ENCODE measurements at places on chromosomes 1 and 21.

GRCh38 chr1:22442212-22442894 is 9.3 kb upstream of the ZBTB40 start:
- no peak for DNase-seq

- DNase-seq: no peak
Observed at GRCh38 chr1:162753001-162753658, 37.4 kb upstream of the HSD17B7 start.

- no peak for DNase-seq
Observed at GRCh38 chr1:74971982-74972381, 162.2 kb upstream of the LHX8 start.

DNA sequence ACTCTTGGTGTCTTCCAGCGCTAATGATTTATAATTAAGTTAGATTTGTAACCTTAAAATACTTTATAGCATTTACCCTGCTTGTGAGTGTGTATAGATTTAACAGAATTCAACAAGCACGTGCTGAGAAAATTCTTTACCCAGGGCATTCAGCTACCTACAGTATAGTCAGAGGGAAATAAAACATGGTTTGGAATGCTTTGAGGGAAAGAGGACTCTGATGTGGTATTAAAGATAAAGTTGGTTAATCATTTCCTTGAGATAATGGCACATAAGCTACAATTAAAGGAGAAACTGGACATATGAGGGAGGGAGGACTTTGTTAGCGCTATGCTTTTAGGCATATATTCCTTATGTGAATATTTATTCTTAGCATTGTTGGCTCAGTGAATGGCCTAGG is 26.4 kb upstream of the IL12RB2 start:
- no peak for DNase-seq

GRCh38 chr21:26788790-26789189 is 56.4 kb downstream of the ADAMTS1 start:
- DNase-seq: no peak

DNA sequence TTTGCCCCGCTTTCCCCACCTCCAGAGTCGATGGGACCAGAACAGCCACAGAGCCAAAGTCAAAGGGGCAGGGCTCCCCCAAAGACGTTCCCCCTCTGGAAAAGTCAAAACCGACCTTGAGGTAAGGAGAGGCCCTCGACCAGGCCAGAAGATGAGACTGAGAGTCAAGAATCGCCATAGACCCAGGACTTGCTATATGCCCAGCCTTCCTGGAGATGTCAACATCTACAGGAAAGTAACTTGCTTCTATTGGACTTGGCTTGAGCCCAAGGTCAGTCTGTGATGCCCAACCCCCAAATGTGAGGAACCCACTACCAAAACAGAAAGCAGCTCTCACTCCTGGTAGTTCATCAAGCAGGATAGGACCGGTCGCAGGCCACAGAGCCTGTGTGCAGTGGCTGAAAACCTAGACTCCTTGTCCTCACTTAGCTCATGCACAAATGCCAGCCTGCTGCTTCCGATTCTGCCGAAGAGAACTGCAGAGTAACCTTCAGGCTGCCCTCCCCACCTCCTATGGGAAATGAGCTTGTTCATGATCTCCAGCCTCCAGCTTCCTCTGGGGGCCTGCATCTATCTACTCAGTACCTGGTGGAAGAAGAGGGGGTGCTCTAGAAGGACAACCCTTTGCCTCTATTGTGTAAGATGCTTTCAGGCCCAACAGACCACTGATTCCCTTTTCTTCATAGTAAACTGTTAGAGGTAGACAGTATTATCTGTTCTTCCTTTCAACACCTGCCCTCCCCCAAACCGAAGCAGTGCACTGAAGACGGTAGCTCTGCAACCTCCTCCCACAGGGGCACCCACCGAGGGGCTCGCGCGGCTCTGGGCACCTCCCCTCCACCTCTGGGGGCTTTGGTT is 1.4 kb downstream of the ACOT7 start:
- peak; percentile 49 for DNase-seq

GRCh38 chr1:155057788-155058211 is 5.7 kb upstream of the EFNA4 start:
- no peak for DNase-seq

DNA sequence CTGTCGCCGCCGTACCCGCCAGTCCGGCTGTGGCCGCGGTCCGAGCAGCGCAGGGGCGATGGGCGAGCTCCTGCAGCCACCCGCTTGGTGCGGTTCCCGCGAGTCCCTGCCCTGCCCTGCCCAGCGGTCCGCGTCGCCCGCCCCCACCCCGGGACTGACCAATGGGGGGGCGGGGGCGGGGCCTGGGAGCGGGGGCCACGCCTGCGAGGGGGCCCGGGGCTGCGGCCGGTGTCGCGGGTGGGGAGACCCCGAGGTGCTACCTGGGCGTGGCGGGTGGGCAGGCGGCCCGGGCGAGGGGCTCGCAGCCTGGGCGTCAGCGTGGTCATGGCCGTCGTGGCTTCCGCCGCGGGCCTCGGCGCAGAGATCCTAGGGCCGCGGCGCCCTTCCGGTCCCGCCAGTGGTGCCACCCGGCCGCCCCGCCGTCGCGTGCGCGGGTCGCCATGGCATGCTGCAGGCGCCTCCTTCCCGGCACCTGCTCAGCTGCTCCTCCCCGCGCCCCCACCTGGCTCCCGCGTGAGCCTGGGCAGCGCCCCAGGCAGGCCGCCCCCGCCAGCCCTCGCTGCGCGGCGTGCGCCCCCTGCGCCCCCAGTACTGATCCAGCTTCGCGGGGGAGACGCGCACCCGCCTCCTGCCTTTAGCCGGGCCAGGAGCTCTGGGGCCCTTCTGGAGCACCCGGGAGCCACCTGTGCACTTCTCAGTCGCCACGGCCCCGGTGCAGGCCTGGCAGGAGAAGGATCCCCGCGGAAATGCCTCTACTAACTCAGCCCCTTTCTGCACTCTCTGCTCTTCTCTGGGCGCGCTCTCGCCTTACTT is at the start of gene BMP8B:
TSS of gene BMP8B (minus strand) at position 108 of the 813 bp plus-strand sequence. CDS start 380 bp downstream, outside the sequence.
- peak; percentile 38 for DNase-seq

DNA sequence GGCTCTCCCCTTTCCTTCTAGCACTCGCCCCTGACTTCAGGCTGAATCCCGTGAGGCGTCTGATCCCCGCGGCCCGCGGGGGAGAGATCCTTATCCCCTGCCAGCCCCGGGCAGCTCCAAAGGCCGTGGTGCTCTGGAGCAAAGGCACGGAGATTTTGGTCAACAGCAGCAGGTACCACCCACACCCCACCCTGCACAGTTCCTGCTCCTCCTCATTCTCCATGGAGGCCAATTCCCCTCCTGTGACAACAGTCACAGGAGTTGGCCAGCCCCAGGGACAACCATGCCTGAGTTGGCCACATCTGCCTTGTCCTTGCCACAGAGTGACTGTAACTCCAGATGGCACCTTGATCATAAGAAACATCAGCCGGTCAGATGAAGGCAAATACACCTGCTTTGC is 20.0 kb downstream of the TMEM81 start:
- DNase-seq: no peak

- no peak for DNase-seq
Observed at GRCh38 chr1:37020653-37021277, 13.6 kb downstream of the GRIK3 start.

- no peak for DNase-seq
Observed at GRCh38 chr1:153434746-153435455, 18.6 kb downstream of the S100A7A start.

DNA sequence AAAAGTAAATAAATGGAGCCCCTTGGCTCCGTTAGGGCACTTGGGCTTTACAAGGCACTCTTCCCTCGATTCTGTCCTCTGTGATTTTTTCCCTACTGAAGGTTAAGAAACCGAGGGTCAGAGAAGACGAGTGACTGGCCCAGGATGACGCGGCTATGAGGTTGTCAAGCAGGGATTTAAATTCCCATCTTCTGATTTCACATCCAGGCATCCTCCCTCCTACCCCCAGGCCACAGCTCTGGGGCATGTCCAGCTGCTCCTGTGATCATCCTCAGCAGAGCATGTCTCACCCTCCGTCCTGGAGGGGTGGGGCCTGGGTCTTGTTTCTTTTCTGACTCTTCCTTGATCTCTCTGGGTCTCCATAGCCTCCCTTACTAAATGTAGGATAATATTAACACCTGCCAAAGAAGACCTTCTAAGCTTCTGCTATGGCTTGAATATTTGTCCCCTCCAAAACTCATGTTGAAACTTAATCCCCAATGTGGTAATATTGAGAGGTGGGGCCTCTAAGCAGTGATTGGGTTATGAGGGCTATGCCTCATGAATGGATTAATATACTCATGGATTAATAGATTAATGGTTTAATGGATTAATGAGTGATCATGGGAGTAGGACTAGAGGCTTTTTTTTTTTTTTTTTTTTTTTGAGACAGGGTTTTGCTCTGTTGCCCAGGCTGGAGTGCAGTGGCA is 4.6 kb downstream of the CRYBG2 start:
- no peak for DNase-seq

DNA sequence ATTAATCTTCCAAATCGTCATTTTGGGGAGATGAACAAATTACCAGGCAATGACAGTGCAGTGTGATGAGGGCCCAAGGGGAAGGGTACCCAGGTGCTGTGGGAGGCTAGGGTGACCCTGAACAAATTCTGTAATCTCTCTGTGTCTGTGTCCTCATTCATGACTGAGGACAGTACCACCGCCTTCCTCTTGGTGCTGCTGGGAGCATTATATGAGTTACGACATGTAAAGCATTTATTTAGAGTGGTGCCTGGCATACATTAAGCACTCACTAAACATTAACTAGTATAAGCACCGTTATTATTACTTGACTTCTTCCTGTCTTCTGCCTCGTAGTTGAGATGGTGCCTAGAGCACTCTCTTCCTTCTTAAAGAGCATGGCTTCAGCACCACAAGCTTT is 468.2 kb upstream of the VAMP3 start:
- DNase-seq: no peak

GRCh38 chr1:183654706-183655105 is 1.6 kb upstream of the APOBEC4 start:
- DNase-seq: no peak

- no peak for DNase-seq
Observed at GRCh38 chr1:14567903-14568302, 30.6 kb upstream of the KAZN start.

DNA sequence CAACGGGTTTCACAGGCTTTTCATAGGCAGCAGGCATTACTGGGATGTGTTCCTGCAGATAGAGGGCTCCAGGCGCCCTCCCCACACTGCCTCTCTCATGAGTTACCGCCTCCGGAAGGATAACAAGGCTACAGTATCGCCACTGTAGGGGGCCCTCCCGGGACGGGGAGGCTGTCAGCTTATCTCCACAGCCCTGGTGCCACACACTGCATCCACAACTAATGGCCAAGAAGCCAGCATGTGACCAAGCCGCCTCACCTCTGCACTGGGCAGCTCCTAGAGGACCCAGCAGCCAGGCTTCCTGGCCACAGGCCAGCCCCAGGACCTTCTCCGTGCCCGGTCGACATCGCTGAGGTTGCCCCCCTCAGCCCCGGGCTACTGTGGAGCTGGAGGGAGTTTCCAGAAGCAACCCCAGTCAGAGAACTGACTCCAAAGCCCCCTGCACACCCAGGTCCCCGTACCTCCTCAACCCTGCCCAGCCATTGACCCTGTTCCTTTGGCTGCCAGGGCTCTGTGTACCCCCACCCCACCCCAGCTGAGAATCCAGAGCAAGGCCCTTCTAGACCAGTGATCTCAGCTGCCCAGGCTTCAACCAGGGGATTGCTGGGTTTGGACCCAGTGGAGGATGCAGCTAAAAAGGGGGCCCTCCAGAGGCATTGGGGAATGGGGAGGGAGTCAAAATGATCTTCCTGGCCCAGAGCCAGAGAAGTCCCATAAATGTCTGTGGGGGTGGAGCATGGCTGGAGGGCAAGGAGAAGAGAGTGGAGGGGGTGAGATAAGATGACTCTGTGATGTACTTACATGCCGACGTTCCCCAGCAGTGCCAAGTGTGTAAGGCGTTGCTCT is 45.0 kb downstream of the NEK2 start:
- no peak for DNase-seq

- no peak for DNase-seq
Observed at GRCh38 chr1:153968000-153968363, 280 bp downstream of the CREB3L4 start.

GRCh38 chr1:28296401-28297261 is 32.2 kb upstream of the MED18 start:
- DNase-seq: no peak

DNA sequence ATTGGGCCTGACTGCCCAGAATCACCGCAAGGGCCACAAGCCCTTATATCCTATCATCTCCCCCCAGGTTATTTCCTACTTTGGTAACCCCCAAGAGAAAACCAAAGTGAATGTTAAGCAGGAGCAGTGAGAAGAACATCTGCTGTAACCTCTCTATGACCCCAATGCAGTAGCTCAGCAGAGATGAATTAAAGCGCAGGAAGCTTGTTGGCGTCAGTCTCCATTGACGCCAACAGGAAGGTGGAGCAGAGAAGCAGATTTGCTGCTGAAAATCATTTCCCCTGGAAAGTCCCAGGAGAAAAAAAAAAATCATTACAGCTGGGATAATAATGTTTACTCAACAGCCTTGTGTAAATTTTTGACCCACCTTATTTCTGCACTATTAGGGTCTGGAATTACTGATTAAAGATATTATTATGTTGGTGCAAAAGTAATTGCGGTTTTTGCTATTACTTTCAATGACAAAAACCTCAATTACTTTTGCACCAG is 33.2 kb upstream of the FAM163A start:
- DNase-seq: no peak

DNA sequence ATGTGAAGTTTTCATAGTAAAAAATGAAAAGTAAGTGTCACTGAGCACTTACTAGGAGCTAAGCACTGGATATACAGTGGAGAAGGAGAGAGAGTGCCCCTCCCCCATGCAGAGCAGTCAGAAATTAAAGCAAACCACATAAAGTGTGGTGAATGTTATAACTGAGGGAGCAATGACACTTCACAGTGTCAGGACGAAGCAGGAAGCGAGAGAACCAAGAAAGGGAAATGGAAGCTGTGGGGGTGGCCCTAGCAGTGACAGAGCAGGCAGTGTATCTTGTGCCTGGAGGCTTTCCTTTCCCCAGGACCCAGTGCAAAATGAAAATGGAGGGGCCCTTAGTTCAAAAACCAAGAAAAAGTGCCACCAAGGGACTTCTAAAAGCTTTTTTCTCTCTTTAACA is 21.5 kb upstream of the RCAN3 start:
- DNase-seq: peak; percentile 10

- no peak for DNase-seq
Observed at GRCh38 chr1:246083416-246083815, 423.7 kb downstream of the SMYD3 start.
